ENCODE measurements at places on chromosomes 12 and 14. TPM values are rescaled to one million over a fixed set of nuclear protein-coding genes. Genes with fewer than 3 reads are reported as not detected.

GRCh38 chr12:103560604-103561101 is 26.4 kb upstream of the STAB2 start:
- no peak for DNase-seq

DNA sequence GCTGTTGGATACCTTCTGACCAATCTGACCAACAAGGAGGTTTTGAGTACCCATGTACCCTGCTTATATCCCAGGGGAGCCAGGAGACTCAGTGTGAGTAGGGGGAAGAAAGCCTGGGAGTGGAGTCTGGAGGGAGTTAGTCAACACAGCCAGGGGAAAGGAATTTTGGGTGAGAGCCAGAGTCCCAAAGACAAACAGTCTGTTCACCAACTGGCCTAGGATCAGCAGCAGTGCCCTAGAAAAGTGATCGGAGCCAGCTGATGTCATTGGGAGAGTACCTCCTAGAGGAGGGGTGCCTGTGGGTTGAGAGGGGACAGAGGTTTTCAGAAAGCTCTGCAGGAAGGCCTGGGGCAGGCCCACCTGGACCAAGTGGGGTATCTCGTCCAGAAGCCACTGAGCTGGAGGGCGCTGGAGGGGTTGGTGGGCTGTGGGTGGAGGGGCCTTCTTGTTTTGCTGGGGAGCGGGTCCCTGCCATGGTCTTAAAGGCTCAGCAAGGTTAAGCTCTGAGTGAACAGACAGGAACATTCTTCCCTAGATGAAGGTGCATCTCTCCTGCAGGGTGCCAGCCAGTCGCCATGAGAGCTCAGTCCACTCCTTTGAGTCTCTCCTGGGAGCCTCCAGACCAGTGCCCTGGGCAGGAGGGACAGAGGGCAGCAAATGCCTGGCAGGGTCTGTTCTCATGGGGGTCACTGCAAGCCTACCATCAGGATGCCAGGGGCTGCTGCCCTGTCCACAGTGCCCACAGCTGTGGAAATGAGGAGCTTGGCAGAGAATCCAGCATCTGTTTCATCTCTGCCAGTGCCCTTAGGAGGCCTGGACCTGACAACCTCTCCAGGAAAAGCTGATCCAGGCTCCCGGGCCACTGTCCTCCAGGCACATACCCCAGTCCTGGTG is 63.6 kb downstream of the CHGA start:
- peak; percentile 59 for DNase-seq

DNA sequence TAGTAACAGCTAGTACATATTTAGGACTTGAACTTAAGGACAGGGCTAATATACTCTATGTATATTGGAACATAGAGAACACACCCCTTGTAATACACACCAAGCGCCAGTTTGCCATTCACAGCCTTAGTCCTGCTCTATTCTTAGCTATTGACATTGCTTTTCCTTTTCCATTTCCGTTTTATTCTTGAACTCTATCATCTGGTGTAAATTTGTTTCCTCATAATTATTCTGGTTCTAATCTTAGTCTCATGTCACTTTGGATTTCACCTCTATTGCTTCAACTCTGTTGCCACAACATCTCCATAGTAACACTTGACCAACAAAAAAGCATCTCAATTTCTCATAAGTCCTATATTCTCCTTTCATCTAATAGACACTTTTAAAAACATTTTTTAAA is 225.7 kb downstream of the PHLDA1 start:
- DNase-seq: no peak

DNA sequence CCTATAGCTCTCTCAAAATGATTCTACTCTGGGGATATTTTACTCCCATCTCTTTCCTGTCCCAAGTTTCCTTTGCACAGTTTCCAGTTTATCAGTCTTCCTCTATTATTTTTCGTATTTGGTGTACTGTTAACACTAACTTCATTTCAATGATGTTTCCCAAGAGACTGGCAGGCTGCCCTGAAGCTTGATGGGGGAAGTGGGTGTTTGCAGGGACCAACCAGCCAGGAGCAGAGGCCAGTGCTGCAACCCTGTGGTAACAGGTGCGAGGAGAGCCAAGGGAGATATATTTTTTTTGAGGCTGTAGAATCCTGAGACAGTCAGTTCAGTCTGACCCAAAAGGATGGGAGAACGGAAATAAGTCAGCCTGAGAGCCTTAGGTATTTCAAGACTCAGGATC is 11.8 kb upstream of the CEBPE start:
- no peak for DNase-seq

DNA sequence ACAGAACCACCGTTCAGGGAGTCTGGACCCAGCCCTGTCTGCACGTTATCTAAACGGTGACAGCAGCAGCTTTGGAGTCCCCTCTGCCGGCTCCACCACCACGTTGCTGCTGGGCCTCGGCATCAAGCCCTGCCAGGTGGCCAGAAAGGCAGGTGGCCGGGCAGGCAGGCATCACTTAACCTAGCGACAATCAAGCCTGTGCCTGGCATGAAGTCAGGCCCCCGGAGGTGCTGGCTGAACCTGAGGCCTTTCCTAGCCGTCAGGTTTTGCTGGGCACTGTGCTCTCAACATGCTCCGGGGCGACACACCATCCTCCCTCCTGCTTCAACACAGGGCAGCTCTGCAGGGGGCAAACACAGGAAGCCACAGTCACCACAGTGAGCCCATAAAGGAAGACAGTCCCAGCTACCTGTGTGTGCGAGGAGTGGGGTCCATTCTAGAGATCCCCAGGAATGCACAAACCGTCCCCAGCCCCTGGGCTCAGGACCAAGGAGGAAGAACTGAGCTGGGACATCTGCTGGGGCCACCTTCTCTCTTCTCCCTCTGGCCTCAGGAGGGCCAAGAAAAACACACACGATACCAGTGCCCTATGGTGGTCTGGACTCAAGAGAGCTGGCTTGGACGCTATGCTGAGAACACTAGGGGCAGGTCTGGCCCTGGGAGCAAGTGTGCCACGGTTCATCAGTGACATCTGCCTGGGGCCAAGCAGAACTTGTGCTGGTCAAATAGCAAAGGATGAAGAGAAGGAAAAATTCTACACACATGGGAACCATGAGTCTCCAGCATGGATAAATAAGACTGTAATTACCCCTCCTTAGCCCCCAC is 44.7 kb downstream of the CCDC88C start:
- DNase-seq: no peak

DNA sequence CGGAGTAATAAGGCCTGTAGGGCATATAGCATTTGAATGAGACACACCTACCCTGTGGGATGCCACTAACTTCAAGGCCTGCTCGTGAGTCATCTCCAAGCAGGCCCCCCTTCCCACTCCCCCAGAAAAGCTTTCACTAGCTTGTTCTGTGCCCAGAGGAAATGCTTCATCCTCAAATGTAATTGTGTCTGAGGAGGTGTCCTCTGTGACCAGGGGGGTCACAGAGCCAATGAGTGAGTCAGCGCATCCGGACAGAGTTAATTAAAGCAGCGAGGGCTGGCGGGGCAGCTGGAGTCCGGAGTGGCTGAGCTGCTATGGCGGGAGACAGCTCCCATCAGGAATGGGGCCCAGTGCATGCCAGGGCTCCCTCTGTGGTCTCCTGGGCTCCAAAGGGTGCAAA is 27.0 kb upstream of the ESRRB start:
- no peak for DNase-seq

DNA sequence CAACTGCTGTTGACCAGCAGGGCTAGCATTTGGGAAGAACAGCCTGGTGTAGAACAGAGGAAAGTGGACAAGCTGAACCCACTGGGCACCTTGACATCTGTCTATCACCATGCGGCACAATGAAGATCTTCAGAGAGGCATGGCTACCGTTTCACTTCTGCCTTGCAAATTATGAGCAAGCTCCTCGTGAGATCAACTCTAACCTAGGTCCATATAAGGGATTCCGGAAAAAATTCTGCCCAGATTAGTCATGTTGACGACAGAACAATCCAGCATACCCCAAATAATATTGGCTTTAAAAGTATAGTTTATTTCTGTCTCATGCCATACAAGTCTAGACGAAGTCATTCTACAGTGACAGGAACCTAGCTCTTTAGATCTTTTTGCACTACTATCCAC is 91.6 kb upstream of the ATF7IP start:
- DNase-seq: no peak

DNA sequence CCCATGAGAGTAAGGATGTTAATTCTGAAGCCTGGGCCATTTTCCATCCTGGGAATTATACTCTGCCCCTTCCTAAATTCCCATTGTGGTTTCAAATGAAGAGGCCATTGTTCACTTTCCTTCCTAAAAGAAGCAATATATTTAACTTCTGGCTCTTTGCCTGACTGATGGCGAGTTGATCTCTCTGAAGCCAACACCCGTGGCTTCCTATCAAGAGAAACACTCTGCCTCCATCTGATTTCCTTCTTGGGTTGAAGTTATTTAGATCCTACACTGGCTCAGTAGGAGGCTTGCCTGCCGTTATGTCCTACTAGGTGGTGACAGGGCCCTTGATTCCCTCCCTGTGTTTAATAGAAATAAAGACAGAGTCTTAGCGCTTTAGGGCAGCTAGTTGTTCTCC is 97.4 kb downstream of the PRKCH start:
- no peak for DNase-seq

DNA sequence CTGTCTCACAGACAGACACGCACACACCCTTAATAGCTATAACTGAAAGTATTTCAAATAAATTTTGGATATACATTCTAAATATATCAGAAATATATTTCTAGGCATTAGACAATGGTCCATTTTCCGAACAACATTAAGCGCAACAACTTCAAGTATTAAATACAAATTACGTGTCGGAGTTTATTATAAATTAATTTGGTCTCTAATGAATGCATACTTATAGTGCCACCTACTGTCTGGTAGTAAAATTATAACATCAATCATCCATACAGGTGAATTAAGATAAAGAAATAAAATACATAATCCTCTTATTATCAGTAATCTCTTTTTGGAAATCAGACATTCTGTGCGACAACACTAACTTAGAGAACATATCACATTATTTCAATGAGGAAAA is 27.2 kb upstream of the CMAS start:
- no peak for DNase-seq

- DNase-seq: no peak
These were observed 28.2 kb downstream of the KIAA0586 start for GRCh38 chr14:58455593-58456265.

DNA sequence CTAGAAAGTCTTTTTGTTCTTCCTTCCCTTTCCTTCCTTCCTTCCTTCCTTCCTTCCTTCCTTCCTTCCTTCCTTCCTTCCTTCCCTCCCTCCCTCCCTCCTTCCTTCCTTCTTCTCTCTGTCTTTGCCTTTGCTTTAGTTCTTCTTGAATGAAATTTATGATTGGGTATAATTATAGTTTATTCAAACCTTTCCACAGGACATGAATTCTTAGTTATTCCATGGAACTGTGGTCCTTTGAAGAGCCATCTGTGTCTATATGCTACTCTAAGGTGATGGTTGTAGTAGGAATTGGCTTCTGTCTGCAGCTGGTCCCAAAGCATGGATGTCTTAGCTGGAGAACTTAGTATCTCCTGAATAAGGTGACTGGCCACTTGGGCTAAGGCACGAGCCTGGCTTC is 64.8 kb downstream of the IGF1 start:
- DNase-seq: no peak

DNA sequence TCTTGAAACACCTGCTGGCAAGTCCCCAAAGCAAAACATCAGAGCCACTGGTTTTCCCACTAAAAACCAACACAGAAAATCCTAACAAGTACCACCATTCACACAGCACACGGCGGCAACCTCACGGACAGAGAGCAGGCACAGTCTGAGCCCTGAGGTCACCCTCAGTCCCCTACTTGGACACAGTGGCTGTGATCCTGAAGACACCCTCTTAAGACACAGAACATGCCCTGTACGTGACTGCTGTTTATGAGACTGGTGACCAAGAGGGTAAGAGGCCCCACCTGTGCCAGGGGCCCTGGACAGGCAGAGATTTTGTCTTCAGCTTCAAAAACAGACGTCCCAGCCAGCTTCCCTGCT is 29.6 kb downstream of the HIP1R start:
- DNase-seq: no peak

DNA sequence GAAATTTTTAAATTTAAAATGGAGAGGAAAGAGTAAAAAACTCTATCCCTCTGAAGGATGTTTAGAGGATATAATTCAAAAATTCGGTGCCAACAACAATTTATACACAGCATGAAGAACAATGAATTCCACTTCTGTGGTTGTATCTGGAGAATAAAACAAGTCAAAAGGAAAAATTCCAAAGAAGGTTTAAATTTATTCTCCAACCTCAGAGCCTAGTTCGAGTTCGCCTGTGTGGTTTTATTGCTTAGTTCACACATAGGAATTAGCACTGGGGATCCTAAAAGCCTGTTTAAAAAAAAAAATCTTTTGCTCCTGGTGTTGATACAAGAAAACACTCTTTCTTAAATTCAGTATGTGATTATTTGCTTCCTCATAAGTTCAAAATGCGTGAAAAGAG is 79.2 kb downstream of the LLPH start:
- no peak for DNase-seq

GRCh38 chr14:98997526-98998205 is 274.3 kb downstream of the BCL11B start:
- DNase-seq: no peak

DNA sequence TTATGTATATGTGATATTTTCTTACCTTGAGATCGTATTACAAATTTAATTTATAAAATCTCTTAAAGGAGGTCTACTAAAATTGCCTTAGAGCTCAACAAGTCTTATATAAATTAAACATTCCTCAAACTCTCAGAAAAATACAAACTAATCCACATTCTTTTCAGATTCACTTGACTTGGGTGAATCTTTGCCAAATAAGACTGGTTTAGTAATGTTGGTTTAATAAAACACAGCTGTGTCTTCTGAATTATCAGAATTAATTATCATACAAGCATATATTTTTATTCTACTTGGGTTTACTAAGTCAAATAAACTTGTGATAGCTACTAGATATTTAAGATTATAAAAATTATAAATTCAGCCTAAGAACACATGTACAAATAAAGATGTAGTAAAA is 13.3 kb downstream of the GLIPR1L2 start:
- no peak for DNase-seq

DNA sequence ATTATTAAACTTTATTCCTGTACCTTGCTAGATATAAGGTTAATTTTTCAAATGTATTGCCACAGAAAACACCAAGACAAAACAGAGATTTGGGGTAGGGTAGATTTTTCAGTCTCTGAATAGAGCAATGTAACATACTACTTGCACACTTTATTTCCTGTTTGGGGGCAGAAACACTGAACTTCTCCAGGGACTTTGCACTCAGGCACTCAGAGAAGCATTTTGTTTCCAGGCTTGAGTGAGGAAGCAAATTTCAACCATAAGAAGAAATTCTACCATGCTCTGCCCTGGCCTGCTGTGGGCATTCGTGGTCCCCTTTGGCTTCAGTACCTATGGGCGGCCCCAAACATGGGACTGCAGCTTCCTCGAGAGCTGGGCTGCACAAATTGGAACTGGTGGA is 399.1 kb downstream of the DAD1 start:
- no peak for DNase-seq

DNA sequence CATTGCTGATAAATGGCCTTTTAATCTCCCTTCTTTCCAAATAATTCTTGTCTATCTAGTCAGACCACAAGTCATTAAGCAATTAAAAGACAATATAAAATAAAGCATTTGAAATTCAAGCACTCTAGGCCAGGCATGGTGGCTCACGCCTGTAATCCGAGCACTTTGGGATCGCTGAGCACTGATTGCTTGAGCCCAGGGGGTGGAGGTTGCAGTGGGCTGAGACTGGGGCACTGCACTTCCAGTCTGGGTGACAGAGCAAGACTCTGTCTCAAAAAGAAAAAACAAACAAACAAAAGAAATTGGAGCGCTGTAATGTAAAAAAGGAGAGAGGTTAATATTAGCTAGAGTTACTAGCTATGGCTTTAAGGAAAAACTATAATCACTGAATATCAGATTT is 30.5 kb upstream of the CSRP2 start:
- no peak for DNase-seq

NTN4 gene
- total RNA-seq: 79.2 TPM

PAPLN gene
- total RNA-seq: 10.0 TPM

C14orf132 gene
- 37.5 TPM for total RNA-seq

TMEM52B gene
- total RNA-seq: 2.8 TPM

SYNE3 gene
- 43.4 TPM for total RNA-seq

LRRC10 gene
- total RNA-seq: not detected

DYRK2 gene
- total RNA-seq: 35.3 TPM

Data from thoracic aorta (tissue), 2 donors.